ENCODE measurements at places on chromosomes 6 and 20.

DNA sequence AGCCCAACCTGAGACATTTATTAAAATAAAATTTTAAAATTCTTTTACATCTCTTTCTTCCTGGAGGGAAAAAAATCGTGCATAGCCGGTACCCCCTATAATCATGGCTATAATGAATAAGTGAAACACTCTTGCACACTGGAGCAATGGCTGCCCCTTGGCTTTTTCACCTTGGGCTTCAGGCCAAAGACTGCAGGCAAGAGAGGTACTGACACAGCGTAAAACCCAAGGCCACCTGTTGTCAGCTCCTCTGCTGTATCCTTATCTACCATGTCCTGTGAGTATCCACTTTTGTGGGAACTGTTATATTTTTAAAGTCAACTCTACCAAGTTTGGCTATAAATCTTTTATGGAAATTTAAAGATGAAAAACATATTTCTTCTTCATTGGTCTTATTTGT is 23.0 kb upstream of the LY86 start:
- DNase-seq, result no peak

DNA sequence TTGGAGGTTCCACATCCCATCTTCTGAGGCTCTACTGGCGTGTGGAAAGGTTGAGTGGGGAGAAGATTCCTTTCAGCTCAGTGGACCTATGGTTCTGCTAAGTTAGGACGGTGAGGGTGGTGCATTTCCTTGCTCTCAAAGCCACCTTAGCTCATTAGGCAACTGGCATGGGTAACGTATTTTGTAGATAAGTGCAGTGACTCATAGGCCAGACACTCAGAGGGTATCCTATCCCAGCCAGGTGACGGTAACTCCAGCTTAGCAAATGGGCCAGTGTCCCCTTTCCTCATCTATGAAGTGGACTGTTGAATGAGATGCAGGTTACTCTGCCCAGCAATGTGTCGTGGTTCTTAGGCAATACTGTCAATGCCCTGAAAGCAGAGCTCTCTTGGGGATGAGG is 3.7 kb downstream of the RPS6KA2 start:
- no peak for DNase-seq

GRCh38 chr6:160055813-160056212 is 65.8 kb upstream of the SLC22A1 start:
- DNase-seq, result no peak

- no peak for DNase-seq
Observed at GRCh38 chr6:129776542-129777330, 66.8 kb upstream of the ARHGAP18 start.

- DNase-seq, result no peak
Observed at GRCh38 chr6:143198312-143198711, 137.6 kb downstream of the AIG1 start.

- DNase-seq, result no peak
Observed at GRCh38 chr6:16346831-16347230, 108.4 kb downstream of the GMPR start.

DNA sequence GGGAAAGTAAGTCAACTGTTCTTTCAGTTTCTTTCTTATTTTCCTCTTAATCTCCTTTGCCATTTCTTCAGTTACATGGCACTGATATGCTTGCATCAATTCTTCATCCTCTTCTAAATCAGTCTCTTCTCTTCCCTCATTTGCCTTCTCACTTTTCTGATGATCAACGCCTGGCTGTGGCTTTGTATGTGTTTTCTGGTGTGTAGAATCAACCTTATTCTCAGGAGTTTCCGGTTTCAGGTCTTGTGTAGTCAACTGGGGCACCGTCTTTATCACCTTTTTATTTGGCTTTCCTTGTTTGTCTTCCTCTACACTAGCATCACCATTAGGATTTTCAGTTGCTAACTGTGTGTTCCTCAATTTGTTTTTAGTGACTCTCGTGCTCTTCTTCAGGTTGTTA is 31.6 kb downstream of the AHI1 start:
- no peak for DNase-seq

- no peak for DNase-seq
Observed at GRCh38 chr6:13488015-13488895, 855 bp upstream of the GFOD1 start.

DNA sequence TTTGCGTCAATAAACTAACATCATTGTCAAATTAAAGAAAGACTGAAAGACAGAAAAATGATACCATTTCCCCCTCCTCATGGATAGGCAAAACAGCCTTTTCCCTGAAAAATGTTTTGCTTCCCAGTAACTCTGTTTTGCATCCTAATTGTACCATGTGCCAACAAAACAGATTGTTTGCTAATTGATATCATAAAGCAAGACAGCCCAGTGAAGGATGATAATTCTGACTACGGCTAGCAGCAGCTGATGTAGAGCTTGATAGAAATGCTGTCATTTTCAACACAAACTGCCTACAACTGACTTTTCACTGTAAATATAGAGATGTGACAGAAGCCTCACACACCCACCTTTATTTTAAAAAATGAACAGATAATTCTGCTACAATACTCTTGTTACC is 1061.6 kb downstream of the HACE1 start:
- DNase-seq, result no peak

GRCh38 chr6:152048921-152049320 is 241.4 kb downstream of the ESR1 start:
- no peak for DNase-seq

DNA sequence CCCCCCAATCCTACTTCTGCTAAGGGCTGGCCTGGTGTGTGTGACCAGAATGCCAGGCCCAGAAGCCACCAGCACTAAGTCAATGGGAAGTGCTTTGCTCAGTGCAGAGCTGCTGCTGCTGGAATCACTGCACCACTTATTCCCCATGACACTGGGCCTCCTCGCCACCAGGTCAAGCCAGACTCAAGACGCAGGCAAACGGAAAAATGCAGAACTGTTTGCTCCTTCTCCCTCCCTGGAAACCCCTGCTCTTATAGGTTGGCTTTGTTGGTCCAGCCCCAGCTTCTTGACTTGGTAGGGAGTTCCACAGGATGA is 121.9 kb downstream of the PHACTR3 start:
- DNase-seq, result no peak

DNA sequence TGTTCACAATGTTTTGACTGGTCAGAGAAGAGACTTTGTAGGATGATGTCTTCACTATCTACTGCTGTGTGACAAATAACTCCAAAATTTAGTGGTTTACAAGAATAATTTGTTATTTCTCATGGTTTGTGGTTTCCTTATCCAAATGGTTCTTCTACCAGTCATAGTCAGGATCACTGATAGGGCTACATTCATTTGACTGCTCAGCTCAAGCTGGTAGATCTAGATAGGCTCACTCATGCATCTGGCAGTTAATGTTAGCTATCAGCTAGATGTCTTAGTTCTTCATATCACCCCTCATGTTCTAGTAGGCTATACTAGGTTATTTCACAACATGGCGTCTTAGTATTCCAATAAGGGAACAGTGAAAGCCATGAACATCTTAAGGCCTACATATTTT is 131.0 kb downstream of the ID4 start:
- no peak for DNase-seq

DNA sequence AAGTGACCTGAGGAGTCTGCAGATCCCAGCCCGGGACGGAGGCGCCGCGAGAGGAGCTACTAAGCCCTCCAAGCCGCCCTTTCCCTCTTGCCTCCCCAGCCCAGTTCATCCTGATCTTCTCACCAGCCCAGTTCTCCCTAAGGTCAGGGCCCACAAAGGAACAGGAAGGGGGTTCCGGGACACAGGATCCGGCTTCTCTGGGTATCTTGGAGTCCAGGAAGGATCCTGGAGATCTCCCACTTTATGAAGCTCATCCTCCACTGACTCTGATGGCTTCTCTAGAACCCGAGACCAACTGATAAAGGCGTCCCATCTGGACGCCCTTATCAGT is 36.9 kb upstream of the HLA-C start:
- DNase-seq, result no peak

GRCh38 chr6:104613416-104614001 is 246.2 kb downstream of the HACE1 start:
- no peak for DNase-seq

DNA sequence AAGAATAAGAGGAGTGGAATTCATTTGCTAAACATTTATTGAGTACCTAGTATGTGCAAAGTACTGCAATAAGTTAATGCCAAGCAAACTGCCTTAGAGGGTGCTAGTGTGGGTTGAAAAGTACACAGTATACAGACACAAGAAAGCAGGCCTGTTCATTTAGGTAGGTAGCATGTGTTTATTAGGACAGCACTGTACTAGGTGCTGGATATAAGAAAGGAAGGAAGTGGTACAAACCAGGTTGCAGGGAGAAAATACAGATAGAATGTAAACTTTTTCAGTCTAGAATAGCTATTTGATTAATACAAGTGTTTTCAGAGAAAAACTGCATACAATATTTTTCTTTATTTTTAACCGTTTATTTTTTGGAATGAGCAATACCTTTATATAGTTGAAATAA is 68.1 kb downstream of the PHF20 start:
- no peak for DNase-seq

- no peak for DNase-seq
Observed at GRCh38 chr20:19440660-19441527, 228.5 kb downstream of the SLC24A3 start.

GRCh38 chr6:79813143-79813850 is 134.1 kb downstream of the ELOVL4 start:
- no peak for DNase-seq

GRCh38 chr20:54070187-54070987 is at the start of gene BCAS1:
Gene BCAS1 (minus strand): TSS chr20:54070594. CDS start chr20:54058718, 11,876 bp downstream.
- no peak for DNase-seq

GRCh38 chr20:208942-209566 is 18.0 kb upstream of the DEFB129 start:
- no peak for DNase-seq

DNA sequence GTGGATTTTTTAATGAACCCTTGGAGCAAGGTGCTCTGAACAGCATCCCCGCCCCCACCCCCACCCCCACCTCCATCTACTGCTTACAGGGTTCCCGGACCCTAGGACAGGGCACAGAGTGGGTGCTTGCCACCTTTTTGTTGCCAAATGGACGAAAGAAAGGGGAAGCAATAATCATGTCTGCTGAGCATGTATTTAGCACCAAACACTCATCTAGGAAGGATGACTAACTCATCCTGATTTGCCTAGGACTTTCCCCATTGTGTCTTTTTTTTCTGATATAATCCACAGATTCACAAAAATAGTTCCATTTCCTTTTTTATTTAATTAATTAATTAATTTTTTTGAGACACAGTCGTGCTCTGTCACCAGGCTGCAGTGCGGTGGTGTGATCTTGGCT is 1.2 kb upstream of the PLTP start:
- DNase-seq, result no peak
